Peyer's patch (tissue), 4 donors: ENCODE measurements at places on chromosomes 2 and 18. TPM values are rescaled to one million over a fixed set of nuclear protein-coding genes. Genes with fewer than 3 reads are reported as not detected.

GRCh38 chr2:133716166-133716565, 147.9 kb upstream of the NCKAP5 start:
- H3K36me3 ChIP-seq: no peaks in the 10 kb centered on the region
- no peak for DNase-seq
- no peaks in the 10 kb centered on the region for H3K4me1 ChIP-seq

DHRS9 gene
- total RNA-seq: 10.2 TPM

DNA sequence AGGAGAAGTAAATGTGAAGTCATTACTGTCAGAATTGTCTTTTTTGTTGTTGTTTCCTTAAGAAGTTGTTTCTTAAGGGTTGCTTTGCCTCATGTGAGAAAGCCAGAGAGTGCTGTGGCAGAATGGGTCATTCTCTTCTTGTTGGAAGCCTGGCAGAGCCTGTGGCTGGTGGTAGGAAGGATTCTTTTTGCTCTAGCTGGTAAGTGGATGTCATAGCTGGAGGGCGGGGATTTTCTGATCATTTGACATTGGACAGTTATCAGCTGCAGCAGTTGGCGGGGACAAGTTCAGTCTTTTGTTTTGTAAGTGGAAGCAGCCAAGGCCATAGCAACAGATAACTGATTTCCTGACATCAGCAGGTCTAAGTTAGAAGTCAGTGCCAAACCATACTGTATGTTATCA, 5.5 kb upstream of the RMDN2 start:
- H3K27me3 ChIP-seq: no peaks in the 10 kb centered on the region
- H3K4me1 ChIP-seq: no peaks in the 10 kb centered on the region
- no peak overlapping the region for H3K27ac ChIP-seq
- no peak overlapping the region for H3K4me3 ChIP-seq

DNA sequence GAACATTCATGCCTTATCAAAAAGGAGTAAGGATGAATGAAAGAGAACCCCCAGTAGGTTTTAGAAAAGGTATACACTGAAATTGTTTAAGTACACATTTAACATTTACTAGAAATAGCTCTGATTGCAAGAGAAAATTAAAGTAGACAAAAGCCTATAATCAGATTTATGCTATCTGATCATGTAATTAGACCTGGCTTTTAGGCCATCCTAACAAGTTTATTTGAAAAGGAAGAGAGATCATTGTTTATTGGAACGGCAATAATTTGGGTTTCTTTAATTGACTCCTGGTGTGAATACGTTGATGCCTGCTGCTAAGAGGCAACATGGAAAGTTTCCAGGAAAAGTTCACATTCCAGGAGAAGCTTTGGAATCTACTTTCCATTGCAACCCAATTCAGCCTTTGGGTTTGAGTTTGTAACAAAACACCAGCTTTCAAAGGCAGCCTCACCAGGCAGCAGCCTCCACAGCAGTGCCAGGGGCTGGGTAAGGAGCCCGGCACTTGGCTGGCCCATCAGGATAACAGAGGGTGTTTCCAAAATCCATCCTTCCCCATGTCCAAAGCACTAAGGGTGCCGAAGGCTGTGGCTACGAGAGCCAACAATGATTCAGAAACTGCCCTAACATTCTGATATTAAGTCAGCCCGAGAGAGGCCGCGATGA, 18.0 kb downstream of the FZD7 start:
- no peaks in the 10 kb centered on the region for H3K4me1 ChIP-seq
- no peak overlapping the region for H3K27ac ChIP-seq
- no peak overlapping the region for H3K4me3 ChIP-seq
- no peaks in the 10 kb centered on the region for H3K27me3 ChIP-seq
- no peak for DNase-seq
- no peaks in the 10 kb centered on the region for H3K36me3 ChIP-seq

- DNase-seq: no peak
- no peaks in the 10 kb centered on the region for H3K27me3 ChIP-seq
- H3K4me1 ChIP-seq: no peaks in the 10 kb centered on the region
- H3K36me3 ChIP-seq: no peaks in the 10 kb centered on the region
- no peak overlapping the region for H3K27ac ChIP-seq
Observed at GRCh38 chr2:190210471-190210870, 109.2 kb downstream of the HIBCH start.

- H3K27ac ChIP-seq: peak overlapping the region; percentile 50
- H3K27me3 ChIP-seq: no peaks in the 10 kb centered on the region
- DNase-seq: no peak
- no peaks in the 10 kb centered on the region for H3K36me3 ChIP-seq
- H3K4me3 ChIP-seq: peak overlapping the region; percentile 17
Observed at GRCh38 chr2:191023235-191023679, 9.3 kb upstream of the STAT1 start.

- H3K36me3 ChIP-seq: no peaks in the 10 kb centered on the region
- H3K4me1 ChIP-seq: no peaks in the 10 kb centered on the region
- no peak overlapping the region for H3K27ac ChIP-seq
- no peak overlapping the region for H3K4me3 ChIP-seq
Observed at GRCh38 chr2:79200762-79201161, 41.2 kb upstream of the REG3A start.
